ENCODE measurements at places on chromosomes 2 and 18. TPM values are rescaled to one million over a fixed set of nuclear protein-coding genes. Genes with fewer than 3 reads are reported as not detected.

DNA sequence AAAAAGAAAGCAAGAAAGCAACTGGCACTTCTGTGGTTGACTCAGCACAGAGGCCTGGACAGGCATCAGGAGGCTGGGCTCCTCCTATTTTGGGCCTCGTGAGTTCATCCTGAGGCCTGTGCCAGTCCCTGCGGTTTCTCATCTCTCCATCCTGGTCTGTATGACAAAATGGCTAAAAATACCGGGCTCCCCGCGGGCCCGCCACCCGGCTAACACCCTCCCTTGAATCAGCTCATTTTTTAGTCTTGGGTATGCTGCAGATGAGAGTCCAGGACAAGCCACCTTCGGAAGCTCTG lies 62.3 kb upstream of the YWHAQ start:
- peak; percentile 98 for DNase-seq

DNA sequence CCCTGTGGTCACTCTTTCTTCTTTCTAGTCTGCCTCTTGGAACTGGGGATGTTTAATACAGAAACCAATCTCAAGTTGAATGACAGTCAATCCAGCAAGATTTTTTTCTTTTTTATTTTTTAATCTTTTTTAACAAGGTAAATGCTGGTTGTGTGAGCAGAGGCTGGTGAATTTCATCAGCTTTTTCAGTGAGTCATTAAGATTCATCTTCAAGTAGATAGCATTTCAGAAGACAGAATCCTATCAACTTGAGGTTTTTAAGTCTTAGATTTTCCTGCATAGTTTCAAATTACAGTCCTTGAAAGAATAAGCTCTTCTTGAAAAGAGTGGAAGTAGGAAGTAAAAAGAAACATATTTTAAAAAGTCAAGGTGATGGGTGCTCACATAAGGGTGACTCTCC lies 12.4 kb downstream of the SLC8A1 start:
- no peak for DNase-seq

DNA sequence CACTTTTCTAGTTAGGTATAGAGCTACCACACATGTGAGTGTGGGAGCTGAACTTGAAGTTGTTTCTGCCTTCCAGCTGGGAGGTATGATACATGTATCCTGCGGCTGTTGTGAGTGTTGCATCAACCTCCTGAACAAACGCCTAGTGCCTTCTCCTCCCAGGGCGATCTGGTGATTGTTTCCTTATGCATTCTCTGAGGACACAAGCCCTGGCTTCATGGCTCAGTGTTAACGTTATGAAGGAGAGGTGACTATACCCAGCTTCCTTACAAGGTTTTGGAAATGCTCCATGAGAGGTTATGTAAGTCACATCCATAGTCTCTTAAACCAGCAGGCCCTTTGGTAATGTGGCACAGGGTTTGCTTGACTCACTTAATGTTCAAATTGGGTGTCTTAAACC lies 64.9 kb downstream of the SPRED2 start:
- peak; percentile 100 for DNase-seq

DNA sequence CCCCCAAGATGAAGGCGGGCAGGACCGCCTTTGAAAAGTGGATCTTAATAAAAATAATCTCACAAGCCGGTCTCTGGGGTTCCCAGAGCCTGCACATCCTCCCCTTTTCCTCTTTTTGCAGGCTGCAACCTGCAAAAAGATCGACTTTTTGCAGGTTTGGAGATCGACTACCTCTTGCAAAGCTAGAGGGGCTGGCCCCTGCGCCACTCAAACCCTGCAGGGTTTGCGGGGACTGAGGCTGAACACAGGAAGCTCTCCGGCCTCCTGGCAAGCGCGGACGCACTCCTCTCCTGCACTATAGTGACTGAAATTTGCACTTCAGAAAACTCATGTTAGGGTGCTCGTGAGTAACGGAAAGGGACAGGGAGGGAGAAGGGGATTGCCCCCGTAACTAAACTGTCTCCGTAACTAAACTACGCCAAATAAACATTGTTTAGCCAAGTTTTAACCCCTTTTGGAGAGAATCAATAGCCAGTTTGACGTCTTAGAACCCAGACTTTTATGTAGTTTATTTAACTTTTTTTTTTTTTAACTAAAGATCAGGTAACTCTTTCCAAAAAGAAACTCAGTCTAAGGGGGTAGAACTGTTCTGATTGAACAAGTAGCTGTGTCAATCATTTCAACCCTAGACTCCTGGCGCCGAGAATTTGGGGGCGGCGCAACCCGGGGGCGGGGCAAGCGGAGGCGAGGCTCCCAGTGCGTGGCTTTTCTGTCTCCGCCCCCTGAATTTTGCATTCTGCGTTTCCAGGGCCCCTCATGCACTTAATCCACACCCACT lies 2.5 kb downstream of the IGFBP5 start:
- peak; percentile 68 for DNase-seq

DNA sequence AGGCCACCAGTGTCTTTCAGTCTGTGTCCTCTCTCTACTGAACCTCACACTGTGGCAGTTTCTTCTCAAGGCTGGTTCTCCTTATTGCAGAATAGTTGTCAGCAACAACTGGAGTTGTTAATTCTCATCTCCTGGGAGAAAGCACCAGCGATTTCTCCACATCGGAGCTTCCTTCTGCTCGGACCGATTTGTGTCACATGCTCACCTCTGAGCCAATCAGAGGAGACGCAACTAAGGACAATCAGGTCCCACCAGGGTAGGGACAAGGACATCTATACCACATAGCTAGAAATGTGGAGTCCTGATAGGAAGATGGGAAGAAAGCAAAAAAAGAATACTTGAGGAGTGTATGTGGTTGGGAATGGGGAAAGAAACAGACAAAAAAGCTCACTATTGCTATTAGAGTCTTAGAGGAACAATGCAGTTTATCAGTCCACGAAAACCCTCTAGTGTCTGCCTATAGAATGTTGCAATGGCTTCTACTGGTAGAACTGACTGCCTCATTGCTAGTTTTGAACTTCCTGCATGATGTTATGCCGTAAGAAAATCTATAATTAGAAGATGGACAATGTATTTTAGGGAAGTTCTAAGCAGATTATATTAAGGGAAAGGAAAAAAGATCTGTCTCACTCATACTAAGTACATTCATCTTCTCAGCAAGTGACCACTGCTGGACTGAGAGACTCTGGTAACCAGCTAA lies 169.7 kb downstream of the CDCA7 start:
- DNase-seq, result no peak

Gene SLC19A3
- total RNA-seq, result not detected

Gene NGEF
- 35.4 TPM for total RNA-seq

Gene RASGRP3
- total RNA-seq, result 13.4 TPM

DNA sequence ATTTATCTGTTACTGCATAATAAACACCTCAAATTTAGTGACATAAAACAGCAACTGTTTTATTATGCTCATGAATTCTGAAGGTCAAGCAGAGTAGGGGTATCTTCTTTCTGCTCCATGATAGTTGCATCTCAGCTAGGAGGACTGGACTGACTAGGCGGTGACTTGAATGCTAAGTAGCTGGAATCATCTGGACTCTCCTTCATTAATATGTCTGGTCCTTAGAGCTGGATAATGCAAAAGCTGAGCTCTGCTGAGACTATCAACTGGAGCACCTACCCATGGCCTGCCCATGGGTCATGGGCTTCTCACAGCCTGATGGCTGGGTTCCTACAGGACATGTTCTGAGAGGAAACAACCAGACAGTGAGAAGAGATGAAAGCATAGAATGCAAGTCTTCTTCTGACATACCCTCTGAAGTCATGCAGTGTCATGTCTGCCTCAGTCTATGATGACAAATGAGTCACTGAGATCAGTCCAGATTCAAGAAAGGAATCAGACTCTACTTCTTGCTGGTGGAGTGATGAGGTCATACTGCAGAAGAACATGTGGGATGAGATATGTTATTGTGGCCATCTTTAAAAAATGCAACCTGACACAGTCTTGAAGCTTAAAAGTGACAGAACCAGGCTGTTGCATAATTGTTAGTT lies 174.2 kb upstream of the OSR1 start:
- peak; percentile 39 for DNase-seq

DNA sequence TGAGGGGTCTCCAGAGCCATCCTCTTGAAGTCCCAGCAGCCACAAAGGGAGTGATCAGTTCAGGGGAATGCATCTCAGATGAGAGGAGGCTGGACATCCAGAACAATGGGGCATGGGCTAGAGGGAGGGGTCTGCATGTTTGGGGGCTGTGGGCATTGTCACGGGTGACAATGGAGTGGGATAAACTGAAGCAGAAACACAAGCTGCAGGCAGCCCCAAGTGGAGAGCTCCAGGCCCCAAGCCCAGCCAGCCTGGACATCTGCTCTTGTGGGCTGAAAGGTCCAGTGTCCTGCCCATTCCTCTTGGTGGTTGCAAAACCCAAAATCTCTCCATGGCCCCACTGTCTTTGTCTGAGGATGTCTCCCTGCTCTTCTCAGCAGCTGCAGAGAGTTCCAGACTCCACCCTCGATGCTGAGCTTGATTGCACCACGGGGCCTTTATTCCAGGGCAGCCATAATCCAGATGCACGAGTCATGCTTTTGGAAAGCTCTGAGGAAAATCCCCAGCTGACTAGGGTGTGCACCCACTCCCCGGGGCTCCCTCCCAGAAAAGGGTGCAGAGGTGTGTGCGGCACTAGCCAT lies 149.4 kb downstream of the TNS1 start:
- peak; percentile 34 for DNase-seq

DNA sequence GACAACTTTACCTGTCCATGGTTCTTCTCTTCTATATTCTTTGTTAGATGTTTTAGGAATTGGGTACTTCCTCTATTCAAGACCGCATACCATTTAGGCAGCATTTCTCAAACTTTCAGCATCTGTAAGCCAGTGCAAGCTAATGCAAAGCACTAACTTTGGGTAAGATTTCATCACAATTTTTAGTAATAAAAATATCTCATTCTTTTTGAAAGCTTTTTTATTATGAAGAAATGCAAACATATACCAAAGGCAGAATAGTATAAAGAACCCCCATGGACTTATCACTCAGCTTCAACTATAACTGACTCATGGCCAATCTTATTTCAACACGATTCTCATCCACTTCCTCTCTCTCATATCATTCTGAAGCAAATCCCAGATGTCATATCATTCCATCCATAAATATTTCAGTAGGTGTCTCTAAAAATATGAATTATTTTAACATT lies 32.9 kb downstream of the INO80C start:
- no peak for DNase-seq

DNA sequence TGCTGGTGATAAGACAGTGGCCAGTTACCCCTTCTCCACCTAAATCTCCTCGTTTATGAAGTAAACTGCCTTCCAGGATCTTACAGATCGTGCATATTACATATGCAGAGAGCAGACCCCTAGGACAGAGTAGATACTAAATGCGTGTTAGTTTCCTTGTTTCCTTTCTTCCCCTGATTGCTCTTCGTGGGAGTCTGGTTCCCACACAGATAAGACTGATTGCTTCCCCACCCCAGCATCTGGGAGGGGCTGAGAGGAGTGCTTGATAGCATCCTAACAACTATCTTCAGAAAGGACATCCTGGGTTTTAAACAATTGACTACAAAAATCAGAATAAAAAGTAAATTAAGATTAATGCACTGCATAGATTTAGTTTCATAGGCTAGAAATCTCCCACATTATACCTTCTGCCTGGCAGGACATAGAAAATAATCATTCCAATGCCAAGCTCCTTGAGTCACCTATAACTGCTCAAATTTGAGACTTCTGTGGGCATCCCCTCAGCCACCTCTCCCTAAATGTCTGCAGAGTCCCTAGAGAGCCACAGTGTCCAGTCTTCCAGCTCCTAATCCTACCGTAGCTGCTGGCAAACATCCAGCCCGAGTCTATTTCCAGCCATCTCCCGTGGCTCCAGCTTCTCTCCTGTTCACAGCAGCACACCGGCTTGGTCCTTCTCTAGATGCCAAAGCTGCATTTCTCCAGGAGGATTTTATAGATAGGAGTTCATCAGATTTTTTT lies 128.3 kb downstream of the LRRC30 start:
- DNase-seq, result no peak

- no peak for DNase-seq
Measured at GRCh38 chr2:9145752-9146430, 60.7 kb upstream of the ASAP2 start.

- no peak for DNase-seq
Measured at GRCh38 chr2:161077367-161078210, 82.6 kb upstream of the TANK start.

Gene CNDP1
- total RNA-seq, result not detected

DNA sequence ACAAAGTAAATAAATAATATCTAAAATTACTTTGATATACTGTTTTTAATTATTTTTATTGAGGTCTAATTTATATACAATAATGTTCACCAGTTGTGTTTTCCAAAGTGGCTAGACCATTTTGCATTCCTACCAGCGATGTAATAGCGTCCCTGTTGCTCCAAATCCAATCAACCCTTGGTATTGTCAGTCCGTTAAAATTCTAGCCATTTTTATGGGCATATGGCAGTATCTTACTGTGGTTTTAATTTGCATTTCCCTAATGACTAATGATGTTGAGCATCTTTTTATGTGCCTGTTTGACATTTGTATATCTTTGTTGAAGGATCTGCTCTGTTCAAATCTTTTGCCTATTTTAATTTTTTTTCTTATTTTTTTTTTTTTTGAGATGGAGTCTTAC lies 185.0 kb downstream of the PRPF40A start:
- no peak for DNase-seq

GRCh38 chr18:77081390-77081778 lies 51.2 kb downstream of the MBP start:
- peak; percentile 96 for DNase-seq

DNA sequence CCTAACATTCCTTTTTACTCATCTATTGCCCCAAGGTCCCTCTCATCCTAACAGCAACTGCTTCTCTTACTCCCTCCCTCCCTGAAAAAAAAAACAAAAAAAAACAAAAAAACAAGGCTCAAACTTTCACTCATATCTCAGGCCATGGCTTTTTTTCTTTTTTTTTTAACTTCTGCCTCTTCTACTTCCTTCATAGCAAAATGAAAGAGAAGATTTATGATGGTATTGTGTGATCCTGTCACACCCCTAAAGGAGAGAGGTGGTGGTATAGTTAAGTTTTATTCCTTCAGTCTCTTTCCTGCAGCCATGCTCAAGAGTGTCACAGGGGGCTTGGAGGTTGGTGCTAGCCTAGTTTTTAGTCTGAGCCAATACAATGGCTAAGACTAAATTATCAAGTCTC lies 21.5 kb upstream of the EPC2 start:
- DNase-seq, result no peak

- DNase-seq, result no peak
Measured at GRCh38 chr2:153156743-153157142, 321.8 kb downstream of the RPRM start.

Gene ESCO1
- total RNA-seq, result 17.1 TPM

Gene RAB27B
- total RNA-seq, result 7.0 TPM

DNA sequence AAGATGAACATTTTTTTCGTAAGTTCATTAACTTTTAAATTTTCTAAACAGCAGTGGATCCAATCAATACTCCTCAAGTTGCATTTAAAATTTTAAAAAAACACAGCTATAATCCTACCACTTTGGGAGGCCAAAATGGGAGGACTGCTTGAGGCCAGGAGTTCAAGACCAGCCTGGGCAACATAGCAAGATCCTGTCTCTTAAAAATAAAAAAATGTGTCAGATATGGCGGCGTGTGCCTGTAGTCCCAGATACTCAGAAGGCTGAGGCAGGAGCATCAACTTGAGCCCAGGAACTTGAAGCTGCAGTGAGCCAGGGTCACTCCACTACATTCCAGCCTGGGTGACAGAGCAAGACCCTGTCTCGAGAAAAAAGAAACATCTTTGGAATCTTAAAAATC lies 59.8 kb upstream of the RNU4ATAC start:
- DNase-seq, result no peak

Gene RSAD2
- total RNA-seq, result 3.6 TPM

GRCh38 chr2:9484533-9484932 lies 10.2 kb downstream of the IAH1 start:
- DNase-seq, result no peak
